MG63 (cell line): ENCODE measurements at places on chromosomes 1 and 21. TPM values are rescaled to one million over a fixed set of nuclear protein-coding genes. Genes with fewer than 3 reads are reported as not detected.
A peak's percentile ranks its signal among the peaks of the same experiment; 100 is the strongest.

DNA sequence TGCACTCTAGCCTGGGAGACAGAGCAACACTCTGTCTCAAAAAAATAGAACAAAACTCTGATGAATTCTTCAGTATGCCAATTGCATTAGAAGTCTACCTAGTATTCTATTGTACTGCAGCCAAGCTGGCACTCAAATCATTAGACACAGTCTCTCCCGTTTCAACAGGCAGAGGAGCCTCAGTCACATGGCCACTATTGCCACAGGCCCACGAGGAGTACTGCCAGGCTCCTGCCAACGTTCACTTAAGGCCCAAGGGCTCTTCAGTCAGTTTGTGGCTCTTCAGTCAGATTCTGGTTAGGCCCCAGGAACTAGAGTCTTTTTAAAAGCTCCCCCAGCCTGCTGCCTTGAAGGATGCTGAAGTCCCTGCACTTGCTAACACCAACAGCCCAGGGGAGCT is 73.4 kb downstream of the SH3BGR start:
- DNase-seq, result no peak

DNA sequence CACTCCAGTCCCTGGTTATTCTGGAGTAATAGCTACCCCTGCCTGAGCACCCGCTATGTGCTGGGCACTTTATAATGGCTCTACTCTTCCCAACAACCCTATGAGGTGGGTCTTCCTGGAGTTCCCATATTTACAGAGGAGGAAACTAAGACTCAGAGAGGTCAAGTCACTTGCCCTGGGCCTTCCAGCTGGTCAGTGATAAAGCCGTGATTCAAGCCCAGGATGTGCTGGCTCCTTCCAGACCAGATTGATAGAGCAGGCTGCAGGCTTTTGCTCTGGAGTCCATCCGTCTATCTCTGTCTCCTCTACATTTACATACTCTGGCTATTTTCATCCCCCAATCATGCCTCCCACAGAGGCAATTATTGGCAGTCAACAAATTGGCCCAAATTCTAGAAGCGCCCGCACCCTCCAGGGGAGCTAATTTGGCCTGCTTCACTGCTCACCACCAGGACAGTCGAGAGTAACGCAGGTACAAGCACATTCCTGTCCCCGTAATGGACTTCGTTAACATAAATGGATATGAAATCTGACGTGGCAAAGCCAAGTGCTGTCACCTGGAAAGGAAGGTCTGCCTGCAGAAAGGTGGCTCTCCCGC is 39.8 kb upstream of the SELENON start:
- DNase-seq, result no peak

- DNase-seq, result no peak
Observed at GRCh38 chr1:205275133-205275532, 46.4 kb downstream of the NUAK2 start.

GRCh38 chr1:115356356-115356755 is 18.3 kb upstream of the NGF start:
- no peak for DNase-seq

DNA sequence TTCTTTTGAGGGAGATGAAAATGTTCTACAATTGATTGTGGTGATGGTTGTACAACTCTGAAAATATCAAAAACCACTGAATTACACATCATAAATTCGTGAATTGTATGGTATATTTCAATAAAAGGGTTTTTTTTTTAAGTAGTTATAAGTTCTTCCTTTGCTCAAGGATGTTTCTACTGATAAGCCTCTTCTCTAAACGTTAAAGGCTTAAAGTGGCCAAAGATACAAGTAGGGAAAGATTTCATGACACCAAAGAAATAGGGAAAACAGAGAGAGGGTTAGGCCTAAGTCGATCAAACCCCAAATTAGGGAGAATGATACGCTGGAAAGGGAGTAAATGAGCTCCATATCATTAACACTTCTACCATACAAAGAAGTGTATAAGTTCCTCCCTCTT is 4.1 kb downstream of the KDM5B start:
- DNase-seq, result no peak

GRCh38 chr21:32135401-32136363 is 143.2 kb downstream of the MIS18A start:
- peak; percentile 85 for DNase-seq

GRCh38 chr1:108044318-108044717 is 79.3 kb upstream of the VAV3 start:
- DNase-seq, result no peak

DNA sequence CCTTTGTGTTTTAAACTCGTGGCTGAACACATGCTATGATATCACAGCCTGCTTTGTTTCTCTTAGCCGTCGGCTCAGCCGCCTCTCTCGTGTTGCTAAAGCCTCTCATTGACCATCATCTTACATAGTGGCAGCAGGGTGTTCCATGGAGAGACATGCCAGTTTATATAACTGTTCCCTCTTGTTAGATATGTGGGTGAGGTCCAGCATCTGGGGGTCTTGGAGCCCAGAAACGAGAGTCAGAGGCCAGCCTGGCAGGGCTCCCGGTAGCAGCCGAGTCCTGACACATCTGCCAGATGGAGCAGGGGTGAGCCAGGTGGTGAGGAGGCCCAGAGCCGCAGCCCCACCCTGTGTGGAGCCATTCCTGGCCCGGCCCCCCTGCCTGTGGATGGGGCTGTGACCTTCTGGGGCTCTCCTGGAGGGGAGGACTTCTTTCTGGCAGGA is 11.9 kb downstream of the PODN start:
- DNase-seq, result no peak

DNA sequence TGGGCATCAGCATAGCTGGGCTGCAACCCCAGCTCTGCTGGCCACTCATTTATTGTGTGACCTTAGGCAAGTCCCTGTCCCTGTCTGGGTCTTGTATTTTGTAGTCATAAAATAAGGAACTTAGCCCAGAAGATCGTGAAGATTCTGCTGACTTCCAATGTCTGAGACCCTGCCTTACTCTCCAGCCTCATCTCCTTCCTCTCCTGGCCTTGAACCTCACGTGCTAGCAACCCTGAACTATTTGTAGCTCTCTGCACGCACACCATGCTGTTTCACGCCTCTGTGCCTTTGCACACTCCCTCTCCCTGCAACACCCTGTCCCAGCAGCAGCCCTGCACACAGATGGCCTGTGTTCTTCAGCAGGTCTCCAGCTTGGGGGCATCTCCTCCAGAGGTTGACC is 121.1 kb downstream of the LACTBL1 start:
- no peak for DNase-seq

DNA sequence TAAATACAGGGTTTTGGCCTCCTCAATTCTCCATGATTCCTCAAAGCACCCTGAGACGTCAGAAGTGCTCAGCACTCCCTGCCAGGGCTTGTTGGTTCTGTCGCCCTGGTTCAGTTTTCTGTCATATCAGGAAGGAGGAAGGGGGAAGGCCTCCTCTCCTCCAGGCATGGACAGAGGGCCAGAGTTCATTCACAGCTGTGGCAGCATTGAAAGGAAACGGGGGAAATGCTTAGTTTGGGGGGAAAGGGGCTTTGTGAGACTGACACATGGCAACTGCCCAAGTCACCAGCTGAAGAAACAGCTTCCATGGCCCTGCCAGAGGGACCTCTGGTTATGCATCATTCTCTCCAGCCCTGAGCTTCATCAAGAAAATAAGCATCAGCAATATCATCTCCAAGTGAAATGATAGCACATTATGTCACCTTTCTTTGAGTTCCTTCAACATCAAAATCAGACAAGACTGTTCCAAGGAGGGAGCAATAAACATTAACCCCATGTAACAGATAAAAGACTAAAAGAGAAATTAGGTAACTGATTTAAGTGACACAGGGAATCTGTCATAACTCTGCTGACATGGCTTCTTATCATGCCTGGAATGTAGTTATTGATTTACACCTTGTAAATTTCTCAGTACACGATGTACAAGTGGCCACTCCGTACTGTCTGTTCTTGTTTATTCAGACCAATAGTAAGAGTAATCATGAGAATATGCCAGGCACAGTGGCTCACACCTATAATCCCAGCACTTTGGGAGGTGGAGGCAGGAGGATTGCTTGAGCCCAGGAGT is 103.2 kb upstream of the SLC25A33 start:
- no peak for DNase-seq

- DNase-seq, result no peak
Observed at GRCh38 chr1:211017075-211017718, 116.8 kb downstream of the KCNH1 start.

DNA sequence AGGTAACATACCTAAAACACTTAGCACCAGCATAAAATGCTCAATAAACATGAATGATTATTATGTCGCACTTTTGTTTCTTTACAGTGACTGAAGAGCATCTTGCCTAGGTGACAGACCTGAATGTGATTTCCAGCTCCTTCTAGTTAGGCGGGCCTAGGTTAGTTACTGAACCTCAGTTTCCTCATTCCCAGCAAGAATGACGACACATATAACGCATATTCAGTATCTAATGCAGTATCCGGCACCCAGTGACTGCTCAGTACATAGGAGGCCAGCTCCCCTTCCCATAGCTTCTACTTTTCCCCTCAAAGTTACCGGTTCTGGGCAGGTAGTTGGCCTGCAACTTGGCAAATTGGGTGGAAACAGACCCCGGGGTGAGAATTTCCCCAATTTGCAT is 763 bp downstream of the AUNIP start:
- DNase-seq, result no peak

DNA sequence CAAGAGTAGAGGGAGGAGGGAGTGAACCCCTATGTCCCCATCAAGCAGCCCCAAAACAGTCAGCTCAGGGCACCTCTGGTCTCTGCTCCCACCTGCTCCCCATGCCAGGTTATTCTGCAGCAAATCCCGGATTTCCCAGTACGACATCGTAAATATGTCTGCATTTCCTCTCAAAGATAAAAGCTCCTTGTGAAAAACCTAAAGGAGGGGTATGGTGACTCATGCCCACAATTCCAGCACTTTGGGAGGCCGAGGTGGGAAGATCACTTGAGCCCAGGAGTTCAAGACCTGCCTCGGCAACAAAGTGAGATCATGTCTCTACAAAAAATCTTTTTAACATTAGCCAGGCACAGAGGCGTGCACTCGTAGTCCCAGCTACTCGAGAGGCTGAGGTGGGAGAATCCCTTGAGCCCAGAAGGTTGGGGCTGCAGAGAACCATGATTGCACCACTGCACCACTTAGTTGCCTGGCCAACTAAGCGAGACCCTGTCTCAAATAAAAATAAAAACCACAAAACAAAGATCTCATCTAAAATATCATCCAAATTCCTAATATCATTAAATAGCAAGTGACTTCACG is 7.1 kb downstream of the ACOT7 start:
- peak; percentile 32 for DNase-seq

DNA sequence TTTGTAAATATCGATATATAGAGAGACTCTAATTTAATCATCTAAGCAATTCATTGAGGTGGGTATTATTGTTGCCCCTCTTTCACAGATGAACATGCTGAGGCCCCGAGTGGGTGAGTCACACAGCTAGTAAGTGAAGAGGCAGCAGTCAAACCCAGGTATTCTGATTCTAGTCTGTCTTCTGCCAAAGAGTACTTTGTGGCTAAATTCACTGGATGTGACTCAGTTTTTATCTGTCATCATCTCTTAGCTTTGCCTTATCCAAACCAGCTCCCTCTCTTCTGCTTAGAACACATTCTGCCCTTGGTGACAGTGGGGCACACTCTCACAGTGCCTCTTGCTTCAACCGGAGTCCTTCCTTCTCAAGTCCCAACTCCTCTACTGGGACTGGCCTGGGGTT is 11.5 kb downstream of the FCRL5 start:
- DNase-seq, result no peak

DNA sequence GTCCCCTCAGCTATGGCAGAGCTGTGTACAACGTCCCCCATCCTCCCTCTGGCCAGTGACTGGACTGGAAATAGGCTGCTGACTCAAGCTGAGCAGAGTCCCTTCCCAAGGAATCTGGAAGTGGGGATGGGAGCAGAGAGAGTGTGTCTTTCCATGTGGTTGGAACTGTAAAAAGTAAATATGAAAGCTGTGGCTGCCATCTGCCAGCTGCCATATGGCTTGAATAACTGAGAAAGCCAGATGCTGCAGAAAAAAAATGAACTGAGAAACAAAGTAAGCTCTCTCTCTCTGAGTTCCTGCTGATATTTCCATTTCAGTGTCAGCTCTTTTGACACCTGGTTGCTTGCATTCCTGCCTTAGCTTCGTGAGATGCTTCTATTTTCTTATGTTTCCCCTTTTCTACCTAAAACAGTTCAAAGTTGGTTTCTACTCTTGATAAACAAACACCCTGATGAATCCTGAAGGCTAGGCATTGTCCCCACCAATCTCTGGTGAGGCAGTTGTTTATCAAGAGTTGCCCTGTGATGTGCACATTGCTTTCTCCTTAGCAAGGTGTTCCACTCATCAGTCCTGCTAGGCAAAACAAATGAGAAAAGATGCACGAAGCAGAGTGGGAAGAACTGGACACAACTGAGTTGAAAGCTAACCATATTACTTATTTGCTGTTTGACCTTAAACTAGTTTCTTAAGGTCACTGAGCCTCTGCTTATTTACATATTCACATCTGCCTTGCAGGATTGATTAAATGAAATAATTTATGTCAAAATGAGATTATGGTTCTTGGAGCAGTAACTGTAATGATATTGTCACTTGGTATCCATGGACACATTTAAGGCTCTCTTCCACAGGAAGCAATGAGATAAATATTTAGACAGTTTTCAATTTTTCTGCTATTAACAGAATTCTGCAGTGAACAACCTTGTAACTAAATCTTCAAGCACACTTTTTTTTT is 16.6 kb upstream of the DR1 start:
- DNase-seq, result peak; percentile 20

- DNase-seq, result peak; percentile 68
Observed at GRCh38 chr21:26405735-26406361, 167.2 kb downstream of the CYYR1 start.

- DNase-seq, result no peak
Observed at GRCh38 chr1:37599940-37600339, 4.2 kb upstream of the GNL2 start.

GRCh38 chr1:76601465-76601864 is 265.8 kb upstream of the ST6GALNAC5 start:
- no peak for DNase-seq

DNA sequence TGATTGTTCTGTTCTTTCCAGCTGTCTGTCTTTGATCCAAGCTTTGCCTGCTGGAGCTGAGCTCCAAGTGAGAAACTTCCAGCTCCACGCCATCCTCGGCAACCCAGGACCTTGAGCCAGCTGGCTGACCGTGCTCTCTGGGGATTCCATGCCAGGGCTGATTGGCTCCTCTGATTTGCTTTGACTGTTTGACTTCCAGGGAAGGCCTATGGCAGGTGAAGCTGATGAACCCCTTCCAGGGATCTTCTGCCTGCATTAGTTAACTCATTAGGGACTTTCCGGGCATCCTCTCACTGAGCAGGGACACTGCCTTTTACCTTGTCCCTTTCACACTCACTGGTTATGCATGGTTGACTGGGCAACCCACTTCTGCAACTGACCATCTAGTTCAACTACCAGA is 406.1 kb downstream of the RPS6KC1 start:
- DNase-seq, result peak; percentile 90

GRCh38 chr1:60564916-60565750 is 491.6 kb upstream of the C1orf87 start:
- DNase-seq, result no peak

- no peak for DNase-seq
Observed at GRCh38 chr1:104358086-104358485, 608.4 kb downstream of the AMY1C start.

Gene CIART
- total RNA-seq, result not detected in 2 replicates

Gene MARK1
- total RNA-seq, result not detected in 2 replicates

Gene C1orf232
- total RNA-seq, result not detected in 2 replicates

Gene IGSF9
- total RNA-seq, result not detected in 2 replicates

Gene TRIM17
- total RNA-seq, result not detected in 2 replicates

Gene ACTL8
- 0.20 TPM in 1 of 2 replicates, not detected in the other for total RNA-seq

Gene SLC9C2
- not detected in 2 replicates for total RNA-seq

Gene ADGRL2
- total RNA-seq, result 0.13 and 0.57 TPM in 2 replicates

Gene VSIG8
- total RNA-seq, result not detected in 2 replicates
